Activated CD4-positive, alpha-beta T cell treated with anti-CD3 and anti-CD28 coated beads for 24 hours (primary cell): ENCODE measurements at places on chromosomes 7 and 10.

GRCh38 chr10:44960088-44960460, 472 bp downstream of the RASSF4 start:
- no peak for DNase-seq

DNA sequence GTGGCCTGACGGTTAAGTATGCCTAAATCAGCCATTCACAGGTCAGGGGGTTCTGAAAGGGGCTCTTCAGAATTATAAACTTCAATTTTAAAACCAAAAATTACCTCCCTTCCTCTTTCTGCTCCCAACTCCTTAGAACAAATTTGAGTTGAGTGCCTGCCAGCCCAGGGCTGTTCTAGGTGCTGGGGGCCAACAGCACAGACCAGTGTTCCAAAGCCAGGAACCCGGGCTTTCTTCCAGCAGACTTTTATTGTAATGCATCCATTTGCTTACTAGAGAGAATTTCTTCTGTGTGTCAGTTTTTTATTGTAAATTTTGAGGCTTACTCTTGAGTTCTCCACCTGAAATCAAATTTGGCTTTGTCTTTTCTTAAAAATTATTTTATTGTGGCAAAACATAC, 238.5 kb downstream of the CACNB2 start:
- DNase-seq = no peak

- no peak for DNase-seq
Measured at GRCh38 chr7:128236924-128237586, 4.0 kb upstream of the LEP start.

DNA sequence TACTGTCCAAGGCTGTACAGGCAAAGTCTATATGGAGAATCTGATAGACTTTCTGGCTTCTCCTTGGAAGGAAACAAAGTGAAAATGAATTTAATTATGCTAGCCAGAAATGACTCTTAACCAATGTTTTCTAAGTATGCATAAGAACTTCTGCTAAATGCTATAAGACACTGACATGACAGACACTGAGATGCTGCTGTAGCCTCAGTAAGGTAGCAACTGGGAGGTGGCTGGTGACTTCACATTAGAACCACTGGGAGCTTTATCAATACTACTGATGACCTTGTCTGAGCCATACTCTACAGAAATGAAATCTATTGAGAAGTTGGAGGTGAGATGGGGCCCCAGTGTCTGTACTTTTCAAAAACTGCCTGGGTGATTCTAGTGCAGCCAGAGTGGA, 188.6 kb downstream of the ZNF365 start:
- no peak for DNase-seq

DNA sequence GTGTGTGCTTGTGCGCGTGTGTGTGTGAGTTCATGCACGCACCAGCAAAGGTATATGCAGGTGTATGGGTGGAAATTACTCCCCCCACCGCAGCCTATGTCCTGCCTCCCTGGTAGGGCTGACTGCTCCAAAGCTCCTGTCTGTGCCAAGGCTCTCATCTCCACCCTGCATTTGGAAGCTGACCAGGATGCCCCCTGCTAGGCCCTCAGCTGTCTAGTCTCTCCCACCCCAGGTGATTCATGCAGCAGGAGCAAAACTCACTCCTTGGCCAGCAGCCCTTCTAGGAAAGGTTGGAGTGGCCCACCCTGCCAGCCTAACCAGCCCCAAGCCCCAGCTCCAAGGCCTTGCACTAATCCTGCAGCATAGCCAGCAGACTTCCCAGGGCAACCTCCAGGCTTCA, 148.4 kb downstream of the GRID1 start:
- no peak for DNase-seq

GRCh38 chr10:78973901-78974616, 94.7 kb upstream of the ZMIZ1 start:
- peak; percentile 28 for DNase-seq

DNA sequence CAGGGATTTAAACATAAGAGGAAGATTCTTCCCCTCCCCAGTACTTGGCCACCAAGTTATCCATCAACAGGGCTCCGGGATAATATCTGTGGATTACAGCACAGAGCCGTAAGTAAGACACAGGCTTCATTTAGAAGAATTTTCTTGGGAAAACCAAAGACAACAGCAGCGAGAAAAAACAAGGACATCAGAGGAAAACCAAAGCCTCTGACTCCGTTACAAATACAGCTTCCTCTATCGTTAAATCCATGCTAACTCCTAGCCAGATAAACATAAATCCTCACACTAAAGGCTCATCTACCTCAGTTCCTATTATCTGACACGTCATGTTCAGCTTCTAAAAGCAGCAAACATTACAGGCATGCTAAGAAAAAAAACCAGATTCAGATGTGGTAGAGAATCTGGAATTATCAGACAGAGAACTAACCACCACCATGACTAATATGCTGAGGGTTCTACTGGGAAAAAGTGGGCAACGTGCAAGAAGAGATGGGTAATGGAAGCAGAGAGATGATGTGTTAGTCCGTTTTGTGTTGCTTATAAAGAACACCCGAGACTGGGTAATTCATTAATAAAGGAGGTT, 48.4 kb downstream of the BRI3 start:
- DNase-seq = no peak
